Activated T-helper 1 cell treated with anti-CD3 and anti-CD28 coated beads, Interleukin-12 subunit alpha, Interleukin-12 subunit beta, Interleukin-2, Interleukin-4 antibody, amounts not matched to agents 30 ng/mL and 10 ng/mL and 1 ng/mL, durations not matched to agents 14 hours and 24 hours and 36 hours (primary cell): ENCODE measurements at places on chromosomes 4 and X.

DNA sequence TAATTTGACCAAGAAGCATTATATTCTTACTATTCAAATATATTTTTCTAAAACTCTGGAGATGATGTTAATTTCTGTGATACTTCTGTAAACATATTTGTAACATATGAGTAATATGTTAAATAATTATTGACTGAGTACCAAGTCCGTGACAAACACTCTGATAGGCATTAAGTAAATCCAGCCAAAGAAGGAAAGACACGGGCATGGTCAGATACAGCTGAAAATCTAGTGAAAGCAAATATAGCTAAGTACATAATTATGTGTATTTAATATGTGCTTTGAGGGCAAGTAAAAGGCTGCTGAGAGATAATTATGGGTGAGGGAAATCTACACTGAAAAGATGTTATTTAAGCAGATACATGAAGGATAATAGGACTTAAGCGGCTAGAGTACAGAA lies 1263.6 kb upstream of the ADGRL3 start:
- no peak for DNase-seq

GRCh38 chr4:95821867-95822266 lies 18.0 kb upstream of the PDHA2 start:
- no peak for DNase-seq

DNA sequence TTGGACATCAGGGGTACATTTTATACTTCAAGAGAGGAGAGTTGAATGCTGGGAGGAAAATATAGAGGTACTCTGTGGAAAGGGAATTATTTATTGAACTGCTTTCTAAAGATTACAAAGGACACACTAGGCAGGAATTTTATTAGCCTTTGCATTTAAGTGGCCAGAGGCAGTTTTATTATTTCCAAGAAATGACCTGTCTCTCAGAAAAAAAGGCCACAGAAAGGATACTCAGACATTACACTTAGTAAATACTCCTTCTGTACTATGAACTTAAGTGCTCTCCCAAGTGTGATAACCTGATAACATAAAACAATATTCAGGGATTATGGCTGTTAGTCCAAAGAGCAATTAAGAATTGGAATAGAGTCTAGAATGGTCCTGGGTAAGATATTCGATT lies 7.5 kb downstream of the LRRC66 start:
- DNase-seq = no peak

DNA sequence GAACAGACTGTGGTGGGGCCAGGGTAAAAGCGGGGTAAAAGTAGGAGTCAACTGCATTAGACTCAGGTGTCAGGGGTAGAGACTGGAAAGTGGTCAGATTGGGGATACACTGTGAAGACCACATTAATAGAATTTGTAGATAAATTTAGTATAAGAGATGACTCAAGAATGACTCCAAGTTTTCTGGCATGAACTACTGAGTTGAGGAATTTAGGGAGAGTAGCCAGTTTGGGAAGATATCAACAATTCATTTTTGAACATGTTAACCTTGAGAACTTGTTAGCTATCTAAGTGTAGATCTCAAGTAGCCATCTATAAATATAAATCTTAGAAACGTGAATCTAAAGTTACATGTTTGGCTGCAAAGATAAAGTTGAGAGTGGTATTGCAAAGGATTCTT lies 206.9 kb upstream of the HCCS start:
- DNase-seq = no peak

DNA sequence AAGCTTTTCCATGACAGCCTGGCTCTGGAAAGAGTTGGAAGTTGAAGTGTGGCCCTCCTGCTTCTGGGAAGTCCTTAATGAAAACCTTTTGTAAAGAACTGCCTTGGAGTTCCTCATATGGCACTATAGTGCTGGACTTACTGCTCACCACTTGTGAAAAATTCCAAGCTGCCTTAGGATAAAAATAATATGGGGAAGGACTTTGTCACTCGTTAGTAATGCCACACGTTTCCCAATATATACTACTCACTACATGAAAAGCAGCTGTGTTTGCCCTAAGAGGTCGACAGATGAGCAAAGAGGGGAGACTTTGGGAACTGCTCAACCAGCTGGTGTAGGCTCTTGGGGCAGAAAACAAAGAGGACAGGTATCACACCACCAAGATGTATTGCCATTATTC lies 11.7 kb downstream of the OPHN1 start:
- no peak for DNase-seq

DNA sequence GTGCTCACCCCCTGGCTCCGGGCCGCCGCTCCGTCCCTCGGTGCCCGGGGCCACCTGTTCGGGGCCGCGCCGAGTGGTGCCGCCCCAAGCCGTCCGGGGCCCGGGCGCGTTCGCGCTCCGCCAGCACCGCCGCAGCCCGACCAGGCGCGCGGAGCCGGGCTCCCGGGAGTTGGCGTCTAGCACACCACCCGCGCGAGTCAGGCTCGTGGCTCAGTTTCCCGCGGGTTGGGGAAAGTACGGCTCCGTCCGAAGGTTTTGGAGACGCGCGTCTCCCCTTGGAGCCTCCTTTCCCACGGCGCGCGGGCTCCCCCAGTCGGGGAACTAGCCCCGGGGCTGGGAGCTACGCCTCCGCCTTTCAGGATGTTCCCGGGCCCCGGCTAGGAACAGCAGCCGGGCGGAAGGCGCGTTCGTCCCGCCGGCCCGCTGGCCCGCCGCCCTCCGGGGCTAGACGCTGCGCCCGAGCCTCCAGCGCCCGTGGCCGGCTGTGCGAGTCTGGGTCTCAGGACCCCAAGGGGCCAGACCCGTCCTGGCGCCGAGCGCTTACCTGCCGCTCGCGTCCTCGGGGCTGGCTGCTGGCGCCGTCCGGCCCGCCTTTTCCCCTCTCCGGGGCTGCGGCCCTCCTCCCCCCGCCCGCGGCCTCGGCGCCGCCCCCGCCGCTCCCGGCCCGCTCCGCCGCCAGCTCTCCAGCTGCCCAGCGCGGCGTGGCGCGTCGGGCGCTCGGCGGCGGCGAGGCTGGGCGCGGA lies at the start of gene ADGRG2:
TSS of gene ADGRG2 (minus strand) at position 571 of the 743 bp plus-strand sequence. CDS start 53,634 bp downstream, outside the sequence.
- no peak for DNase-seq

DNA sequence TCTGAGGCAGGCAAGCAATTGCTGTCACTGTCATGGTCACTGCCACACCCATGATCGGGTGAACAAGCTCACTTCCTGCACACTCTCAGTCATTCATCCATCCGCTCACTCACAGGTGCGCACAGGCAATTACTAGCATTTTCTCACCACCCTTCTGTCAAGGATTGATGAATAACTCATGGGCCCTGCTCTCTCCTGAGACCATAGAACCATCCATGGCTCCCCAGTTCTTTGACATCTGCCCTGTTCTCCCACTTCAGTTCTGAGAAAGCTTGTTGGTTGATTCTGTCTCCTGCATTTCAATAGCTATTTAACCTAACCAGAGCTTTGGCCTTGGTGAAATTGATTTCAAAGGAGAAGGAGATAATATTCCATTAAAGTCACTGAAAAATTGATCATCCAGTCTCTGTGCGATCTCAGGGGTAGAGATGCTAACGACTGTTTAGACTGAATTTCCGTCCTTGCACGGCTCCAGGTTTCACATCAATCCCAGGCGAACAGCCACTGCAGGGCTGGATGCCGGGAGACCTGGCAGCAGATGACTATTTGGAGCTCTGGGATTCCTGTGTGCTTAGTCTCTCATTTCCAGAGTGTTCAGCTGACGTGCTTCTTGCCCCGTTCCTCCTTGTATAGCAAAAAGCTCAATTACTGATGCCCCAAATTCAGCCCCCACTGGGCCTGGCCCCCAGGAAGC lies 36.9 kb upstream of the ADRA2C start:
- DNase-seq = no peak

GRCh38 chr4:124105212-124105611 lies 607.3 kb downstream of the ANKRD50 start:
- no peak for DNase-seq

- no peak for DNase-seq
Measured at GRCh38 chr4:147773261-147774184, 41.6 kb downstream of the ARHGAP10 start.

GRCh38 chr4:38085751-38086150 lies 125.6 kb downstream of the PTTG2 start:
- no peak for DNase-seq

- DNase-seq = no peak
Measured at GRCh38 chr4:108060164-108060563, 70.5 kb downstream of the HADH start.

DNA sequence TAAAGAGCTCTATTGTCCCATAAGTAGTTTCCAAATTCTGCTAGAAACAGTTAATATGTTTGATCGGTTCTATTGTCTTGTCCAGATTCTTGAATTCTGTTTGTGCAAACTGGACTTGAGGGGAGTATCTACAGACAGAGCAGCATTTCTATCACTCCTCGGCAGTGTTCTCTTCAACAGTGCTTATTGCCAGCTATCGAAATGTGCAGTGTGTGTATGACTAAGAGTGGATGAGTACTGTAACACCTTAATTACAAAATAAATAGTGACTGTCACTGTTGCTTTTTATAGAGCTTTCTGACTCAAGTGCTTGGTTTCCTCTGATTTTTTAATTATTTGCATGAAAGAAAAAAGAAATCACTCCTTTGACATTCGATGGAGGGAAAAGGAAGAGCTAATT lies 274.6 kb downstream of the RPA4 start:
- no peak for DNase-seq

- DNase-seq = no peak
Measured at GRCh38 chrX:144293229-144293628, 409.4 kb downstream of the UBE2NL start.

- no peak for DNase-seq
Measured at GRCh38 chr4:19650903-19651864, 600.5 kb upstream of the SLIT2 start.

DNA sequence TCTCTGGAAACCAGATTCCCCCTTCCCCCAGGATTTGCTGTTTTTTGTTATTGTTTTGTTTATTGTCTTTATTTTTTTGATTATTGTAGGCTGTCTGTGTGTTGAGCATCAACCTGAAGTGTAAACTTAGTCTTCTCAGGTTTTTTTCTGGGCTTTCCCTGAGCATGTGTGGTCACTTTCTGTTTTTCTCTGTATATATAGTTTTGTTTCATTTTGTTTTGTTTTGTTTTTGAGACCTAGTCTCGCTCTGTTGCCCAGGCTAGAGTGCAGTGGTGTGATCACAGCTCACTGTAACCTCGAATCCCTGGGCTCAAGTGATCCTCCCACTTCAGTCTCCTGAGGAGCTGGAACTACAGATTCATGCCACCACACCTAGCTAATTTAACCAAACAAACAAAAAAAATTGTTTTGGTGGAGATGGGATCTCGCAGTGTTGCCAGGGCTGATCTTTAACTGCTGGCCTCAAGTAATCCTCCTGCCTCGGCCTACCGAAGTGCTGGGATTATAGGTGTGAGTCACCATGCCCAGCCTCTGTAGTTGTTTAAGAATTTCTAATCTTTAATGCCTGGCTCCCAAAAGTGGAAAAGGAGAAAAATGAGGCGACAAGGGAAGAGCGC lies 9.1 kb downstream of the IL13RA1 start:
- no peak for DNase-seq

DNA sequence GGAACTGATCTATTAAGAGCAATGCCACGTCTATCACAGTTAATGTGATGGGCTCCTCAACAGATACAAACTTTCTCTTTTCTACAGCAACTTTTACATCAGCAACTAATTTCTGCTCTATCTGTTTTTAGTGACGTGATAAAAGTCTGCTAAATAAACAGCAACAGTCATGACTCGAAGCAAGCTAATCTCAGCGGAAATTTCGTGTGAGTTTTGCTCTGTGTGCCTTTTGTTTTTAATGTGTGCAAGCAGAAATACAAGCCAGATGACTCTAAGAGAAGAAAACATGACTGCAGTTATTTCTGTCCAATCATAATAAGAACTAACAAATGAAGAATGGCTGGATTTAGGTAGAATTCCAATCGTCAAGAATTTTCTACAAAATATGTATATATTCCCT lies 214.3 kb downstream of the LDB2 start:
- no peak for DNase-seq
